Activated CD8-positive, alpha-beta memory T cell treated with anti-CD3 and anti-CD28 coated beads for 1 hour (primary cell): ENCODE measurements at places on chromosomes 5 and 9.

- no peak for DNase-seq
These were observed 168.0 kb upstream of the RGMB start for GRCh38 chr5:98605426-98605825.

GRCh38 chr5:42005561-42006153 is 80.6 kb downstream of the FBXO4 start:
- DNase-seq, result no peak

DNA sequence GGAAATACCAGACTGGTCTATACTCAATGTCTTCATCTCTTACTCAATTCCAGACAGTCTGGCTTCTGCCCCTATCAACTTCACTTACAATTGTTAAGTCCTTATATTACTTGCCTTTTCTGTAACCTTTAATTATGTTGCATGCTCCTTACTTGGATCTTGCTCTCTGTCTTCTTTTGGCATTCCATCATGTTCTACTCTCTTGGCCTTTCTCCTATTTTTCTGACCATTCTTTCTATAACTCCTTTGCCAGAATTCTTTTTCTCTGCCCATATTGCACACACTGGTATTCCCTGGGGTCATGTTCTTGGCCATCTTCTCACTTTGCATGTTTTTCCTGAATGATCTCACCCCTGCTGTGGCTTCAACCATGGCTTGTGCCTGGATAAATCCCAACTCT is 209.8 kb upstream of the ZNF462 start:
- no peak for DNase-seq

- no peak for DNase-seq
These were observed 139.9 kb downstream of the PALM2AKAP2 start for GRCh38 chr9:109919736-109920408.

DNA sequence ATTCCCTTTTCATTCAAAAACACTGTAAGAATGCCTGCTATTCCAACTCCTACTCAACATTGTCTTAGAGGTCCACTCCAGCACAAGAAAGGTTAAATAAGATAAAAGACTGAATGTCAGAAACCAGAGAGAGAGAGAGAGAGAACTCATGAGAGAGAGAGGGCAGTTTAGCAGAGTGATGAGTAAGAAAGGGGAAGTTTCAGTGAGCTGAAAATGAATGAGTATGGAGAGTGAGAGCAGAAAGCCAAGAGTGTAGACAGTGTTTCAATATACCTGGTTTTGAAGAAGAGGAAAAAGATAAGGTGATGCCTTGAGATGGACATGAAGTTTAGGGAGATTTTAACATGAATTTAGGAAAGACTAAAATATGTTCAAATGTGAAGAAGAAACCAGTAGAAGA is 528.0 kb upstream of the SEMA6A start:
- DNase-seq, result no peak

DNA sequence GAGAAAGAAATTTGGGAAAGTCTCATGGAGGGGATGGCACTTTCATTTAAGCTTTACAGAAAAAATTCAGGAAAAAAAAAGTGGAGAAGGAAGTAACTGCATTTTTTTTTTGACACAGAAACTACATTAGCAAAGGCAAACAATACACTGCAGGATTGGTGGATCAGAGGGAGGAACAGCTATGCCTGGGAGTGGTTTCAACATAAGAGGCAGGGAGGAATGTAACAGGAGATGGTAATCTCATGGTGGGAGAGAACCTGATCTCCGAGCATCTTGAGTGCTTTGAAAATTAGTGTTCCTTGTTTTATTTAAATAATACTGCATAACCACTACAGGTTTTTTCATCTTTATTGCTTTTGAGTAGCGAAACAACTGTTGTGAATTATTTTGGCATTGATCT is 249.4 kb downstream of the FAM170A start:
- DNase-seq, result no peak

- no peak for DNase-seq
These were observed 65.1 kb upstream of the RETREG1 start for GRCh38 chr5:16681876-16682275.

- DNase-seq, result no peak
These were observed 193.1 kb downstream of the MEF2C start for GRCh38 chr5:88689668-88690408.

GRCh38 chr5:118791926-118792734 is 196.2 kb downstream of the DTWD2 start:
- DNase-seq, result no peak

- no peak for DNase-seq
These were observed 265.4 kb downstream of the DTWD2 start for GRCh38 chr5:118723021-118723338.

DNA sequence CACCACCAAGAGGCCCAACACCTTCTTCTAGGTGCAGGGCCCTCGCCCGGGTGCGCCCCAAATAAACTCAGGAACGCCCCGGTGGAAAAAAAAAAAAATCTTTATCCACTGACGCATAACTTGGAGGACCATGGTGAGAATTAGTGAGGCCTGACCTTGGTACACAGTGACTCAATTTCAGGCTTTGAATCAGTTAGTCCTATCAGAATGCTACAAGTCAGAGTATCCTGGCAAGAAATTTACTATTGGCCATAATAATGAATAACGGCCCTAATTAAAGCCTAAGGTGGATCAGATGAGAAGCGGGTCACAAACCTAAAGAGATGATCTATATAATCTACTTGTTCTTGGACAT is 914.2 kb upstream of the DMAC1 start:
- no peak for DNase-seq

DNA sequence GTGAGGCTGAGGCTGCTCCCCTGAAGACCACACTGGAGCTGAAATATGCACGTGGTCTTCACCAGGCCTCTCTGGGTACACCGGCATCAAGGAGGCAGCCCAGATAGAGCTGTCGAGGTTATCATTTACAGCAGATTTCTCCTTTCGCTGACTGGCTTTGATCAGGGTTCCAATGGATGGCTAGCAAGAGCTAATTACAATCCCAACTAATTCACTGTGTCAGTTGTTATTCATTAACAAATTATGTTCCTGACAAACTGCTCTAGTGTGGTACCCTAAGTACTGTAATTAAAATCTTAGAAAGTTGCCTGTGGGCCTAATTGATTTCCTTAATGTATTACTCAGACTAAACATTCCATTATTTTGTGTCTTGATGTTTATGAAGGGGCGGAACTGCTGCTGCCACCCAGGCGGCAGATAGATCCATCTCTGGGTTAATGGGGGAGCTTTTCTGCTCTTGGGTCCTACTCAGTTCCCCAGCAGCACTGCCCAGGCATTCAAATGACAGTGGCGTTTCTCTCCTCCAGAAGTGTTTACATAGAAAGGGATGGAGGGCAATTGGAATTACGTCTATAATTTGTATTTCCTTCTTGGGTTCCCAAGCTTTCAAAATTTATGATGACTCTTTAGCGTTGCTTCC is 71.7 kb upstream of the RAD23B start:
- no peak for DNase-seq

GRCh38 chr9:123645126-123645525 is 284.8 kb downstream of the DENND1A start:
- no peak for DNase-seq

GRCh38 chr5:81601919-81602318 is 149.0 kb downstream of the SSBP2 start:
- no peak for DNase-seq

GRCh38 chr5:14420101-14420811 is 161.3 kb upstream of the OTULINL start:
- DNase-seq, result no peak

DNA sequence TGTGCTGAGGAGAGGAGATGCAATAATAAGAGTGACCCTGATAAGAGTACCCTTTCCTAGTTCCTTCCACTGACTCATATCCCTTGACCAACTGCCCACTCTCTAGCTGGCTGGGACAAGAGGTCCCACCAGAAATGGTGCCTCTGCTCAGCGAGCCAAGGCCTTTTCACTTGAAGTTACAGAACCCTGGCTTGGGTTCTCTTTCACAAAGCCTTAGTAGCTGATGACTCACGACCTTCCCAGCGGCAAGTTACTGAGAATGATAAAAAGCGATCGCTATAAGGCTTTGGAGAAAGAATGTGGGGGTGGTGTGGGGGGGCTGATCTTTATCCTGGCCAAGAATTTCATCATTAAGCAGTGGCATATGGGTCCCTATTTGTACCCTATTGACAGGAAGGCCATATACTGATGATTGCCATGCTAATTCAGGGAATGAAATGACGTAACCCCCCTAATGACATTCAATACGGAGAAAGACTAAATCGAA is 90.3 kb downstream of the FBXO38 start:
- no peak for DNase-seq

- no peak for DNase-seq
These were observed 554.9 kb downstream of the PRELID2 start for GRCh38 chr5:145280214-145280613.

DNA sequence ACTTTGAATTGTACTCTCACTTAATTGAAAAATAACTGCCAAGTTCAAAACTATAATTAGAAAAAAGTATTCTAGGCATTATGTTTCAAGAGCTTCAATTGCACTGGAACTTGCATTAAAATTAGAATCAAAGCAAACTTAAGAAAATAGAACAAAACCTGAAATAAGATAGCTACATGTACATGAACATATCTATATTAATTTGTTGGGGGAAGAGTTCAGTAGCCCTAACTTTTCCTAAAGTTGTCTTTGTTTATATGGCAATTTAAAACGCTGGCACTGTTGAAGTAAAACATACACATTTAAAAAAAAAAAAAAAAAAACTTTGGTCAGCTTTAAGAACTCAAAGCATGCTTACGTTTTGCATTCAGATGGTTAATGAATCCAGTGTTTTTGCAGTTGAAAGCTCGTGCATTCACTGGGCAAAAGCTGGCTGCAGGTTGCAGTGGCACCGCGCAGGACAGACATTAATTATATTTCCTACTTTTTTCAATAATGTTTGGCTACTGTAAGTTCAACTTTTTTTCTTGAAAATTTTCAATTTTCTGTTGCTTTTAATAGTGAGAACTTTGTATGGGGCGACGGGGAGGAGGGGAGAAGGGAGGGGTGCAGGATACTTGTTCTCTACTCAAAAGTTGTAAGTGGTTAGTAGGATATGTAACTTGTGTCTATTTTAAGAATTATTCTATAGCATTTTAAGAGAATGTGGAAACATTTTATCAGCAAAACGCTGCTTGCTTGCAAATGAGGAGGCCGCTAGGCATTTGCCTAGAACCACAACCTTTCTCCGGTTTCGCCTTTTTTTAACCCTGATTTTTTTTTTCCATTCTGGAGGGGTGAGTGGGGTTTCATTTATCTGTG is 3.9 kb downstream of the NR2F1 start:
- no peak for DNase-seq

DNA sequence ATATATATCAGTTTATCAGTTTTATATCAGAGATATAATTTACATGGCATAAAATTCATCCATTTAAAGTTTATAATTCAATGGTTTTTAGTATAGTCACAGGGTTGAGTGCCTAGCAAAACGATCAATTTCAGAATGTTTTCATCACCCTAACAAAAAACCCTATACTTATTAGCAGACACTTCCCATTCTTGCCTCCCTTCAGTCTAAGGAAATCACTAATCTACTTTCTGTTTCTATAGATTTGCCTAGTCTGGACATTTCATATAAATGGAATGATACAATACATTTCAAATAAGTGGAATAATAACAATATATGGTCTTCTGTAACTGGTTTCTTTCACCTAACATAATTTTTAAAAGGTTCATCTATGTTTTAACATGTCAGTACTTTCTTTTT is 9.6 kb upstream of the LNPEP start:
- no peak for DNase-seq

- DNase-seq, result no peak
These were observed 41.0 kb downstream of the FAT2 start for GRCh38 chr5:151550146-151550545.

DNA sequence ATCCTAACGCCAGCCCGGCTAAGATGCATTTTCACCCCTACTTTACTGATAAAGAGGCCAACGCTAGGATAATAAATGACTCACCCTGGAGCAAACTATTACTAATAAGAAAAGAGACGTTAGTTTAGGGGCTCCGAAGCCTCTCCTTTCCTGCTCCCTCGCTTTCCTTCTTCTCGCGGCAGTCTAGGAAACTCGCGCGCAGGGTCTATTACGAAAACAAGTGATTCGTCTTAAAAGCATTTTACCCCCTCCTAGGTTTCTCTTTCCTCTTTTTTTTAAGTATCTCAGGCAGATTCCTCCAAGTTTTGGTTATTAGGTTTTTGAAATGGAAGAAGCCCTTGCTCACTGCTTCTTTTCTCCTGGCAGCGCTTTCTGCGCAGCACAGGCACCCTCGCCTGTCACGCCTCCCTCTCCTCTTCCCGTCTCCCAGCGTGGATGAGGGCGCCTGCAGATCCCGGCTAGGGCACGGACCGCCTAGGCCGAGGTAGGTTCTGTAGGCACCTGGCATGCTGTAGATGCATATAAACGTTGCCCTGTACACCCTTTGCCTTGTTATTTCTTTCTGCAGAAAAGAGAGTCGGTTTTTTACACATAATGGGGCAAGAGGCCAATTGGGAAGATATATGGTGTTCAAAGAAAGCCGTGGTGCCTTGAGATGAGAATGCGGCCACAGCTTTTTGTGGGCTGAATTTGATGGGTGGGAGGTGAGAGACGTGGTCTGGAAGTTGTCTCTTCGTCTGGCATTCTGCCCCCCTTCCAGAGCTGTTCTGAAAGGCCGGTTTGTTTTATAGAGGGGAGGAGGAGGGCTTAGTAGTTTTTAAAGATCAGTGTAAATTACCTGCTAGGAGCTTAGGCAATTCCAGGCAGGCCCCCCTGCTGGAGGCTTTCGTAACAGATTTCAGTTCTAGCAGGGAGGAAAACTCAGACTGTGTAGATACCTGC is 983 bp downstream of the GCNT1 start:
- DNase-seq, result no peak
